ENCODE measurements at places on chromosomes 5 and 9.

- no peak for DNase-seq
Observed at GRCh38 chr5:158435161-158435616, 576.2 kb upstream of the CLINT1 start.

DNA sequence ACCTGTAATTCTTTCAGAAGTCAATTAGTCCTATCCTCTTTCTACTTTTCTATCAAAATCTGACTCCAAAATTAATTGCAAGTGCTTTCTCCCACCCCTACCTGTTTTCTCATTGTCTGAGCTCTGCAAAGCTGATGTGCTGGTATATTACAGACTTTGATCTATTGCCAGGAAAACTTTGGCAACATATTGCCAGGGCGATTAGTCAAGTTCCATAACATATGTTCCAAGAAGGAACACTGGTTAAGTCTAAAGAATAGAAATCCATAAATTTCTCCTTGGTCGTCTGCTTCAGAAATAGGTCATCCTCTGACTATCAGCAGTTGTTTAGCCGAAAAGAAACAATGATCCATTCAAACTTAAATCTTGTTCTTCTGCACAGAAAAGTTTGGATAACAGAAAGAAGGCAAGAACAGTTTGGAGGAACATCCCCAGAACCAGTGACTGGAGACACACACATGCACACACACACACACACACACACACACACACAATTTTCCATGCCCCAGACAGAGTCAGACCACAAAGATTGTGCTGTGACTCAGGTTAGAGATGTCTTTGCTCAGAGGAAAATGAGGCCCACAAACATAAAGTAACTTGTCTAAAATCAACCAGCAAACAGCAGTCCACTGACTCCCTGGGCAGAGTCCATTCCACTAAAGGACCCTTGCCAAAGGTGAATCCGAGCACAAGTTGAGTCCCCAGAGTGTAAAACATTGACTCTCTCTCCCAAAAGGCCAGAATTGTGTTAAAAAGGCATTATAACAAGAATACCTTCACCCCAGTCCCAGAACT is 202.1 kb downstream of the DEPDC1B start:
- DNase-seq = no peak

- peak; percentile 44 for DNase-seq
Observed at GRCh38 chr9:135960411-135961276, 529 bp downstream of the UBAC1 start.

DNA sequence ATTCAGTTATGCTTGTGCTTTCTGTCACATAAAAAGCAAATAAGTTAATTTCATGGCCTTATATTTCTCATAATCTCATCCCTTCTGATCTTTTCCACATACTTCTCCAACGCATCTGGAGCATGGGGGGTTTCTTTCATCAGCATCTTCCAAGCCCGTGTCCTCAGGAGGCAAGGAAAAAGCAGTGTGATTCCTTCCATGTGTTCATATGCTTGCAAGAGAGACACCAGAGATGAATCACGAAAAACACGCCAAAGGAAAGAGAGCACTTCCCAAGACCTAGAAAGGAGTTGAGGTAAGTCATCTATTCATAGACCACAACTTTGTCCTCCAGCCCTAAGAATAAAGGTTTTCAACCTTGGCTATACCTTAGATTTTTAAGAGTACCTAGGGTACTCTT is 26.0 kb upstream of the SVEP1 start:
- DNase-seq = no peak

DNA sequence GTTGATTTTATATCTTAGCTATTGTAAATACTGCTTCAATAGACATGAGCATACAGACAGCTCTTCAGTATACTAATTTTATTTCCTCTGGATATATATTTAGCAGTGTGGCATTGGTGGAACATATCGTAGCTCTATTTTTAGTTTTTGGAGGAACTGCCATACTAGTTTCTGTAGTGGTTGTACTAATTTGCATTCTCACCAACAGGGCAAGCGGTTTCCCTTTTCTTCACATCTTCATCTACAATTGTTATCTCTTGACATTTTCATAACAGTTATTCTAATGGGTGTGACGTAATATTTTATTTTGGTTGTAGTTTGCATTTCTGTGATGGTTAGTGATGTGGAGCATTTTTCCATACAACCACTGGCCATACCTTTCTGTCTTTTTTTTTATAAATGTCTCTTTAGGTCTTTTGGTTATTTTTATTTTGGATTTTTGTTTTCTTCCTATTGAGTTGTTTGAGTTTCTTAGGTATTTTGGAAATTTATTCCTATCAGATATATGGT is 32.5 kb downstream of the TAF11L14 start:
- DNase-seq = no peak

GRCh38 chr9:38619556-38620447 is 594 bp downstream of the ANKRD18A start:
- no peak for DNase-seq

DNA sequence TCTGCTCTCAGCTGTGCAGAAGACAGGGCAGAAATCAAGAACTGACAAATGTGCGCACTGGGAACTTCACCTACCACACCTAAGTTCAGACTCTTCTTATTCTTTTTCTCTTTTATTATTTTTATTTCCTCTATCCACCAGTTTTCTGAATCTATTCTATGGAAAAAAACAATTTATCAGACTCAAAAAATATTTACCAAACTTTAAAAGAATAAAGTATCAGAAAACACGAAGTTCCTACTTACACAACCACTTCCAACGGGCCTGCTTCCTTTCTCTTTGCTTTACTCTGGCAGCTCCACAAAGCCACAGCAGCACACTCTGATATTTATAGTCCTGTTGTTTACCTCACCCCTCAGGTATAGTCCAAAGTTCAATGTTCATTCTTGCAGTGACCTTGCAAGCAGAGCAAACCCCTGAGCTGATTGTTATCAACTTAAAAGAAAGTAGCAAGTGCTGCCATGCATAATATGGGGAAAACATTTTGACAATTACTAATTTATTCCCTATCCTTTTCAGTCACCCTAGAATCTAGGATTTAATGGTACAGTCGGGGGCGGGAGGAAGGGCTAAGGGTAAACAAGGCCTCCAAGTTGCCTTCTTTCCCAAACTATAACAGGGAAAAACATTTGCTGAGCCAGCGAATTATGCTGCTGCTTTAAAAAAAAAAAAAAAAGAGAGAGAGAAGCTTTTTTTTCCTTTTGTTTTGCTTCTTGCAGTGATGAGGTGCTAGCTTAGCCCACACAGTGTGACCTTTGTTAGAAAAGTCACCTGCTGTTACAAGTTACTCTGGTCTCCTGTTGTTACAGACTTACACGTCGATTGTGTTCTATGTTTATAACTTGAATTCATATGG is at the start of gene SELENOP:
Gene SELENOP (minus strand): TSS at position 302 of the 856 bp plus-strand sequence. CDS start 3,539 bp downstream, outside the sequence.
- peak; percentile 73 for DNase-seq

GRCh38 chr9:104805441-104805840 is 41.5 kb downstream of the NIPSNAP3B start:
- DNase-seq = no peak

DNA sequence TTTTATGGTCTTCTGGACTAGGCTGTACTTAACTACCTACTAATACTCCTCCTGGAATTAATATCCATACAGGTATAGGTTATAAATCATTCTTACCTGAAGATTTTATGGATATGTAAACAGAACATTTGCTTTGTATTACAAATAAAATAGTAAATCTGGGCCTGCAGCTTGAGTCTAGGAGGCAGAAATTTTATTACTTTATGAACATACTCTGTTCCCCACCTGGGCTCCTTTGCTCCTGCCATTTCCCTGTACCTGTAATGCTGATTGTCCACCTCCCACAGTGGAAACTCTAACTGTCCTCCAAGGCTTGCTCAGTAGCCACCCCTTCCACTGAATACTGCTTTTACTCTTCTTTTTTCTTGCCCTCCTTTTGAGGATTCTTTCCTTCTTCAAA is 108.0 kb downstream of the PAM start:
- no peak for DNase-seq

DNA sequence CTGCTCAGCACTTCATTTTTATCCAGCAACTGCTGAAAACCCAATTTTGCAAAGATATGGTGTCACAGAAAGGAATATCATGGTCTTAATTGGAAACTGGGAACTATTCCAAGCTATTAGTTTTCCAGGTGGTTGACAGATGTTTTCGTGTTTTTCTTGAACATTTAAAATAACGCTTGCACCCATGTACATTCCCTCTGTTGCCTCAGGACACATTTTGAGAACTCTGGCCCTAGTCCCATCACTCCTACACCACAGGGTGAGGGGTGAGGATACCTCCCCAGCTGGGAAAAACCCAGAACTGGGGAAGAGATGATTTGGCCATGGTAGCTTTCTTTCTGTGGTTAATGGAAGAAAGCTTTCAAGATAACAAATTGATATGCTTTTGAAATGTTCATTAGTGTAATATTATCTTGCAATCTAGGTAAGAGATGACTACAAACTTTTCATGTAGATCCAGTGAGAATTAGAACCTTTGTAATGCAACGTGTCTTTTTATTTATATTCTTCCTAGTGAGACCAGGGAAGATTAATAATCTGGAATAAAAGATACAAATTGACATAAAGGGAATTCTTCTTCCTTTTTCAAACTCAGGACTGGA is 627.0 kb downstream of the RAB3C start:
- no peak for DNase-seq
